ENCODE measurements at places on chromosomes 1 and 21.

DNA sequence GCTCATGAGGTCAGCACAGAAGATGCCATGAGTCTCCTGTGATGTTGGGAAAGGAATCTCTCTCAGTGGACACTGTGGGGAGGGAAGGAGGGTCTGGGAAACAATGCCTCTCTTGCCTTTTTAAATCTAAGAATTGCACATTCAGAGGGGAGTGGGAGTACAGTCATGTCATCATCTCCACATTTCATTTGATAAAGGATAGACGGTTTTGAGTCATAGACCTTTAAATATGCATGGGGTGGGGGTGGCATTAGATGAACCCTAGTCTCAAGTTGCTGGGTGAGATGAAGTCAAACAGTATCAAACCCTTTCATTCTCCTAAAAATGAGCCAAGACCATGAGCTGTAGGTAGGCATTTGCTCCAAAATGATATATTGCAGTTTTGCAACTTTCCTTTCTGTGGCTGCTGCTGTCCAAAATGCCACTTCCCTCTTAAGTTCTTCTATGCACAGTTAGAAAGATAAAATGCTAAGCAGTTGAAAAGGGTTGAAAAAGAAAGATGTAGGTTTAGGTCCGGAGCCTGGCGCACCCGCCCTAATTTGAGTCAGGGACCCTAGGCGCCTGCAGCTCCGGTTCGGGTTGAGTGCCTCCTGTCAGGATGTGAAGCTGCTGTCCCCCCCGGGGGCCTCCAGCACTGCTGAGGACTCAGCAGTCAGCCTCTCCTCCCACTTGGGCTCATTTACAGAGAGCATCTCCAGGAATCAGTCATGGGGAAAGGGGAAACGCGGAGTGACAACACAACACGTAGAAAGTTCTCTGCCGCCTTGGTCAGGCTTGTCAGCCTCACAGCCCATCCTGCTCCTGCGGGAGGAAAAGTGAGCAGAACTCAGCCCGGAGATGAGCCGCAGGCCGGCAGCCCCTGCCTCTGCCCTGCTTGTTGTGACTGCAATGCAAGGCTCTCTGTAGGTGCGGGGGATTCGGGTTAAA, 479.3 kb upstream of the RUNX1 start:
- no peak for DNase-seq

DNA sequence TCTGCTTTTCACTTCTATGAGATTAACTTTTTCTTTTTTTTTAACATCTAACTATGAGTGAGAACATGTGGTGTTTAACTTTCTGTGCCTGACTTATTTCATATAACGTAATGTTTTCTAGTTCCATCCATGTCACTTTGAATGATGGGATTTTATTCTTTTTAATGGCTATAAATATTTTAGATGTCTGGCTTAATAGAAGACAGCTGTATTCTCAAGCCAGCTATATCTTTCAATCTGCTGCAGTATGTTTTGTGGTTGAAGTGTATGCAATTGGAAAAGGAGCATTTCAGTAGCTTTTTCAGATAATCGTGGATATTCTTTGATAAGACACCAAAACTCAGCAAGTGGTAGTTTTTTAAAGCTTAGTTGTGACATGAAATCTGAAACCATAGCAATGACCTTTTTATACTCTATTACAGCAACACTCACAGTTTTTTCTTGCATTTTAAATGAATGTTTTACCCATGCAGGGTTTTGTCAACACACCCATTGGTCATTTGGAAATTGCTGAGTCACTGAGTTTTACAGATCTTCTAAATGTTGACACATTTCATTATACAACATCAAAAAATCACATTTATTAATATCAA, 5.7 kb upstream of the SVBP start:
- no peak for DNase-seq

DNA sequence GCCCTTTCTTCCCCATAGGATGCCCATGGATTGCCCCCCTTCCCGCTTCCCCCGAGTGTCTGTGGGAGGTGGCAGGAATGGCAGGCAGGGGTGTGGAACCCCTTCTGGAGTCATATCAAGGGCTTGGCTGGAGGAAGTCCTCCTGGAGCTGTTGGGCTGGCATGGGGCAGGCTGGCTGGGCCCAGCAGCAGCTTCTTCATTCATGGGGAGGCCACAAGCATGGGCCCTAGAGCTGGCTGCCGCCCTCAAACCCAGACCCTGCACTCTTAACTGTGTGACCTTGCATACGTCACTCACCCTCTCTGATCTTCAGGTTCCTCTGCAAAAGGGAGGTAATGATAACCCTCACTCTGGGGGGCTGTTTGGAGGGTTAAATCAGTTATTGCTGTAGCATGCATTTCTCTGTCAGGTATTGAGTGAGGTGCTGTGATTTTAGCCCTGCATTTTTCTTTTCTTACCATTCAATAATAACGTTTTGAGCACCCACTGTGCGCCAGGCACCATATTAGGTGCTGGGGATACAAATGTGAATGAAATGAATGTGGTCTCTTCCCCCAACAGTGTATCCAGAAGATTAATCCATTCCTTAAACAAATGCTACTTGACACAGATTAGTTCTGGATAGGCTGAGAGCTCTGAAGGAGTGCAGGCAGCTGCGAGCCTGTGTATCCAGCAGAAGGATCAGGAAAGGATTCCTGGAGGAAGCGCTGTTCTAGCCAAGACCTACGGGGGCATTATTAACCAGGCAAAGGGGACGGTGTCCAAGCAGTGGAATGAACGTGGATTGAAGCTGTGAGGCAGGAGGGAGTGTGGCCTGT, 9.3 kb downstream of the PCSK9 start:
- no peak for DNase-seq

GRCh38 chr1:12511516-12512468, 106.2 kb downstream of the DHRS3 start:
- DNase-seq: no peak

- no peak for DNase-seq
Observed at GRCh38 chr1:31377364-31377863, 4.5 kb upstream of the FABP3 start.

GRCh38 chr1:67228791-67229190, 62.5 kb downstream of the IL23R start:
- no peak for DNase-seq

GRCh38 chr1:100627054-100627716, 89.2 kb downstream of the GPR88 start:
- DNase-seq: no peak

DNA sequence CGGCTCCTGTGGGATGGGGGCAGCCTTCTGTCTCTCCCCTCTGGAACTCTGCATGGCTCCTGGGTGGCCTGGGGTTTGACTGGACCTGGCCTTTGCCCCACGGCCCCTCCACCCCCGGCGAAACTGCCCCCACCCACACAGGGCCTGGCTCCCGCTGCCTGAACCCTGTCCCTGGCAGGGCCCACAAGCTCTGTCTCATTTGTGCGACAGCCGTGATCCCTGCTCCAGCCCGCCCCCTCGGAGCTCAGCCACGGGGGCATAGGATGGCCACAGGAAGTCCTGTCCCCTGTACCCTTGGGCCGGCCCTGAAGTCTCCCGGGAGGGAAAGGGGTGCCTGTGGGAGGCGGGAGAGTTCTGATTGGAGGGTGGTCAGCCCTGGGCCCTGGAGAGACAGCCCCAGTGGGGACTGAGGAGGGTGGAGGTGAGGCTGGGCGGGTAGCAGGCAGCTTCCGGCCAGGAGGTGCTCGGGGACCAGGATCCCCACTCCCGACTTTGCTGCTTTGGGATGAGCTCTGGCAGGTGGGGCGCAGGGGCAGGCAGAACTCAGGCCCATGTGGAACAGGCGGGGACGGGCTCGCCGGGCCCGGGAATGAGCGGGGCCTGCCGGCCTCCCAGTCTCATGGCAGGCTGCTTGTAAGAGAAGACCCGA, 45.1 kb downstream of the SLX9 start:
- DNase-seq: no peak

DNA sequence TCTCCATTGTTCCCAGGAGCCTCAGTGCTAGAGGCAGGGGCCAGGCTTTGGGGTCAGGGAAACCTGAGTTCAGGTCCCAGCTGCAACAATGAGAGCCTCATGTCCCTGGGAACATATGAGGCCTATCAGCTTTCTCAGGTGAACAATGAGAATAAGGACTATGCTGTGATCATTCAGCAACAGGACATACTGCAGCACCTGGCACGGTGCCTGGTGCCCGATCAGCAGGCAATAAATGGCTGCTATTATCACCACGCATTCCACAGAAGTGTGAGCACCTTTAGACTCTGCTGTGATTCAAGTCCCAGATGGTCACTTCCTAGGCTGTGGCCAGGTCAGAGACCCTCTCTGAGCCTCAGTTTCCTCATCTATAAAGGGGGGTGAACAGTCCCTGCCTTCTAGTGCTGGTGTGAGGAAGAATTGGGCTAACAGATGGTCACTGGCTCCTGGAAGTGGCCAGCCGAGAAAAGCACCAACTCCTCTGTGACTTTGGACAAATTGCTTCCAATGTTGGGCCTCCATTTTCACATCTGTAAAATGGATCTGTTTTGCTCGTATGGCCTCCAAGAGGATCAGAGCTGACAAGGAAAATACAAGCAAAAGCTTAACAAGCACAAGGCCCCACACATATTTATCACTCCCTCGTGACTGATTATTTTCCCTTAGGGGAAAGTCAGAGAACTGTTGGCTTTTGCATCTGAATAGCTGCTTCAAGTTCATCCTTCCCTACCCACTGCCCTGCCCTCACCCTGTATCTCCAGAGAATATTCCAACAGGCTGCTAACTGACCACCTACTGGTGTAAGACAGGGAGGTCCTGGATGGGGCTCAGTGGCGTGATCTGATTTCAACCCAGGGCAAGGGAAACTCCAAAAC, 1.1 kb downstream of the SLC5A9 start:
- DNase-seq: no peak

GRCh38 chr1:71733121-71733520, 549.2 kb downstream of the NEGR1 start:
- no peak for DNase-seq

GRCh38 chr1:91948097-91948496, 1.1 kb upstream of the BRDT start:
- DNase-seq: no peak

DNA sequence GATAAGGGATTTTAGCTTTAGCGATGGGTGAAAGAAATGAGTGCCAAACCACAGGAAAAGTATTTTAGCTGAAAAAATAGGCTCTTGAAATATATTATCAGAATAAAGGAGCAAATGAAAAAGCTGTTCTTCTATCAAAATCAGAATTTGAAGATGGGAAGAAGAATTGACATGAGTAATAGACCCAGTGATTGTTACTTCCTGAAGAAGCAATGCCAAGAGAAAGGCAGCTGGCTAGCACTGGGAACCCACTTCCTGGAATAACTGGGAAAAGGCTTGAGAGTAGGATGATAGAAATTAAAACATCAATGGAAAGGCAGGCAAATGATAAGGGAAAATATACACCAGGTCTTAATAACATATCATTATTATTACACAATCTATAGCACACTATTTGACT, 29.9 kb upstream of the LYPLAL1 start:
- DNase-seq: no peak

GRCh38 chr1:210645582-210646257, 317.0 kb downstream of the HHAT start:
- no peak for DNase-seq

- DNase-seq: no peak
Observed at GRCh38 chr21:38422082-38422481, 76.2 kb downstream of the ERG start.

DNA sequence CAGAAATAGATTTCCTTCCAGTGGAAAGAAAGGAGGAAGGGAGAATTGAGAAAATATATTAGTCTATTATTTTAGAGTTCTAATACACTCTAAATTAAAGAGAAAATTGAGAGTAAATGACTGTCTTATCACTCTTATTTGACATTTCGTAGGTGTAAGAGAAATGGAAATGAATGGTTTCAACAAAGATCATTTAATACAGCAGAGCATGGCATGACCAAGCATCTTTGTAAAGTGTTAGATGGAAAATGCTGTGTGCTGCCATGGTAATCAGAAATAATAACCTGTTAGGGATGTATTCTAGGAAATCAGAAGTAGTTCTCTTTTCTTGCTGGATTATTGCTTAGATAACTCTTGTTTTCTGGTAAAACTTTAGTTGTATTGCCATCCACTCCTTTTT, 90.9 kb downstream of the GIPC2 start:
- DNase-seq: no peak

DNA sequence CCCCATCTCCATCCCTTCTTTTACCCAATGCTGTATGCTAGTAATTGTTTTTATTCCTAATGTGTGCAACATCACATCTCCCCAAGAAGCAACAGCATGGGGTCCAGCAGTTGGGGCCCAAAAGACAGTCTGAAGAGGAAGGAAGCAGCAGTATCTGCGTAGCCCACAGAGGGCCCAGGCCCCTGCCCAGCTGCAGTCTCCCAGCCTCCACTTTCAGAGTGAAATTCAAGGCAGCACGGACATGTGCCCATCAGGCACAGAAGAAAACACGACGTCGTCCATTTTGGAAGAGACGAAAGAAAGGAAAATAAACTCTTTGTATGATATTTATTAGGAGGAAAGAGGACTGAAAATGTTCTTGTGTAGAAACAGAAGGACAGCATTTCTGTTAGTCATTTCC, 37.4 kb downstream of the NCF2 start:
- no peak for DNase-seq

GRCh38 chr1:50197216-50197615, 88.5 kb downstream of the ELAVL4 start:
- no peak for DNase-seq

DNA sequence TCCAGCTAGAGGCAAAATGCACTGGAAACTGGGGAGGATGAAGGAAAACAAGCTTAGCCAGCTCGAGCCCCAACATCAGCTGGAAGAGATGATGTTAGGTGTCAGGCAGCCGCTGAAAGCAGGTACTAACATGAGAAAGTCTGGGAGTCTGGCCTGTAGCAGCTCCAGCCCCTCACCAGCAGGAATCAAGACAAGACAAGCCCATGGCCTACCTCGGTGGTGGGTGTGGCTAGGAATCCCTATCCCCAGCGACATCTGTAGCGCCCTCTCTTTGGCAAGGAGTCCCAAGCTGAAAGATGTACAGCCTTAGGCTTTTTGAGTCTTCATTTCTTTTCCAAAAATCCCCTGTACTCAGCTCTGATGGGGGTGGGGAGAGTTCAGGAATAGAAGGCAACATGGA, 2.6 kb downstream of the DLGAP3 start:
- DNase-seq: no peak

DNA sequence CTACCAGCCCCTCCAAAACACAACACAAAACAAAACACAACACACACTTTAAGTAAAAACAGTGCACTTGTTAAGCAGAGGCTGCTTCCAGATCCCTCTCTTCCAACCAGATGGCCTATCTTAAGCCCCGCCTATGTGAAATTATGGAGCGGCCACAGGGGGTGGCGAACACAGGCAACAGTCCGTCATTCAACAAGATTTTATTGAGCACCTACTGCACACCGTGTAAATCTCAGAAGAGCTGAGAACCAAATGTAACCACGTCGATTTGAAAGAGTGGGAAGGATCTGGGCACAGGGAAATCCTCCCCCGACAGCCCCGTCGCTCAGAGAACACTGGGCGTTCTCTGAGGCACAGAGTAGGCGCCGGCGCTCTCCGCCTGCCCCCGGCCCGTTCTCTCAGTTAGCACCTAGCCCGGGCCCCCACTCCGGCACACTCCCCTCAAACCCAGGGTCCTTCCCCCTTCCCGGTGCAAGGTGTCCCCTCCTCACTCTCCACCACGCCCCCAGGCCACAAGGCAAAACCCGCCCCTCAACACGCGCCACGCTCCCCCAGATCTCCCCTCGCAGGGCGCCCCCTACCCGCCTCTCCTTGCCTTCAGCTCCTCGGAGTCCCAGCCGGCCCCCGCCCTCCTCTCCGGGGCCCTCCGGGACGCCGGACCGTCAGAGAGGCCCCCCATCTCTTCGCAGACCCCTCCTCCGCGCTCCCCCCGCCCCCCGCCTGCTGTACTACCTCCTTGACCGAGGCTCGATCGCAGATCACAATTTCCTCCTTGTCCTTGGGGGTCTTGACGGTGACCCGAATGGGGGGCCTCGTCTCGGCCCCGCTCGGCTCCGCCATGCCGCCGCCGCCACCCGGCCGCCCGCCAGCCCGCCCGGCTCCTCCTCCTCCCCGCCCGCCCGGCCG, 483 bp downstream of the UBQLN4 start:
- DNase-seq: peak; percentile 26
